ENCODE measurements at places on chromosomes 3 and 15.
A peak's percentile ranks its signal among the peaks of the same experiment; 100 is the strongest.

DNA sequence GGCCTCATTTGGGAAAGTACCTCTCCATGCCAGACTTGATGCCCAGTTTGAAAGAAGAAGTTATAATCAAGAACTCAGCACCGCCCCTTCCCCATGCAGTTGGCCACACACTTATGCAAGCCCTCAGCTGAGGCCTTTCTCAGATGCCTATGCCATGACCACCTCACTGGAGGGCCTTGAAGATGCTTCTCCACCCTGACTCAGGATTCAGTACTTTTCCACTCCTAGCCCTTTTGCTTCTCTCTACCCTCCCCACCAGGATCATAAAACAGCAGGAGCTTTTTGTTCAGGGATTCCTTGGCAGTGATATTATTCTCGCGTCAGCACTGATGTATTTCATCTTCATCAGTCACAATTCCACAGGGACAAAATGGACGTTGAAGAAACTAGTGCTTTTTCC, 313.5 kb downstream of the PYDC2 start:
- no peak for DNase-seq

GRCh38 chr3:157294491-157294890, 134.5 kb upstream of the CCNL1 start:
- DNase-seq = no peak

GRCh38 chr3:67484085-67484484, 170.3 kb downstream of the SUCLG2 start:
- no peak for DNase-seq

DNA sequence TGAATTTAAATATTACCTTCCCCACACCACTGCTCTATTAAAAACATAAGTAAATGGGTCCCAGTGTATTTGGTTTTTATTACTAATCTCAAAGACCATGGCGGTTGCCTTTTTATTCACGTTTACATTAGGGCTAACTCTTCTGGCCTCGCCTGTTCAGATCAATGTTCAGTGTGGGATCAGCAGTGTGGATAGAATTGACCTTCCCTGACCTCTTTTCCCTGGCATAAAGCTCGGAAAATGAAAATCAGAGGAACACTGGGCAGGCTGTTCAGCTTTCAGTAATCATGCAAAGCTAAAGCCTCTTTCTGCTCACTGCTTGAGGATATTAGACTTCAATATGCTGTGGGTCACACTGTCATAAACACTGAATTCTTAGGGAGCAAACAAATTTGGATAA, 422.6 kb upstream of the ONECUT1 start:
- DNase-seq = no peak

- no peak for DNase-seq
Observed at GRCh38 chr3:138081371-138082084, 33.9 kb downstream of the DZIP1L start.

- no peak for DNase-seq
Observed at GRCh38 chr15:30038667-30039523, 43.9 kb upstream of the GOLGA8J start.

- no peak for DNase-seq
Observed at GRCh38 chr3:55242921-55243320, 244.2 kb downstream of the WNT5A start.

- DNase-seq = peak; percentile 65
Observed at GRCh38 chr3:66138336-66139313, 82.2 kb upstream of the SLC25A26 start.

Measured in HepG2 (cell line).